CD4-positive, CD25-positive, alpha-beta regulatory T cell (primary cell): ENCODE measurements at places on chromosomes 6 and 20. TPM values are rescaled to one million over a fixed set of nuclear protein-coding genes. Genes with fewer than 3 reads are reported as not detected.

Gene PRR18
- not detected for total RNA-seq

Gene OTOR
- not detected for total RNA-seq

Gene SEMG1
- not detected for total RNA-seq

Gene TJAP1
- 36.3 TPM for total RNA-seq

Gene SIRPB2
- total RNA-seq: not detected

Gene OPN5
- not detected for total RNA-seq

Gene FRMD1
- not detected for total RNA-seq

DNA sequence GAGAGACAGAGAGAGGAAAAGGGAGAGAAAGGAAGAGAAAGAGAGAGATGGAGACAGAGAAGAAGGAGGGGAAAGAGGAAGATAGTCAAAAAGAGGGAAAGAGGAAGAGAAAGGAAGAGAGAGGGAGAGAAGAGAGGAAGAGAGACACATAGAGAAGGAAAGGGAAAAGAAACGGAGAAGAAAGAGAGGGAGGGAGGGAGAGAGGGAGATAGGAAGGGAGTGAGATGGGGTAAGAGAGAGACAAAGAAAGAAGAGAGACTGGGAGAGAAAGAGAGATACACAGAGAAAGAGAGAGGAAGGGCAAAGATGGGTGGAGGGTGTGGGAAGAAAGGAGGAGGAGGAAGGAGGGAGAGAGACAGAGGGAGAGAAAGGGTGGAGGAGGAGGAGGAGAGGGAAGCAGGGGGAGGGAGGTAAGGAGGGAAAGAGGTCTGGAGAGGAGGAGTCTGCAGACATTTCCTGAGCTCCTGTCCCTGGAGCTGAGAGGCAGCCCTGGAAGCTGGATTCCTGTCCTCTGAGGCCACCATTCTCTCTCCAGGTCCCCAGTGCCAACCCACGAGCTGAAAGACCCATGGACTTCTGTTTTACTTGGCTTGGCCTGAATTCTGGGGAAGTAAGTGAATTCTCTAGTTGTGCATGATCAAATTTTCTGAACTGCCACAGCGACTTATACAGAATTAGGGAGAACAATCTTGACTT is 9.9 kb downstream of the FOXF2 start:
- no peak for DNase-seq

GRCh38 chr6:15872241-15873103 is 209.6 kb upstream of the DTNBP1 start:
- DNase-seq: no peak

- no peak for DNase-seq
These were observed 154.3 kb upstream of the INSM1 start for GRCh38 chr20:20213526-20214121.

- DNase-seq: no peak
These were observed 648.3 kb upstream of the ADGRB3 start for GRCh38 chr6:67986694-67987232.

- DNase-seq: no peak
These were observed 162.7 kb downstream of the KCNQ5 start for GRCh38 chr6:72784581-72784980.

GRCh38 chr6:11128608-11129007 is 17.1 kb upstream of the ERVFRD-1 start:
- DNase-seq: no peak

DNA sequence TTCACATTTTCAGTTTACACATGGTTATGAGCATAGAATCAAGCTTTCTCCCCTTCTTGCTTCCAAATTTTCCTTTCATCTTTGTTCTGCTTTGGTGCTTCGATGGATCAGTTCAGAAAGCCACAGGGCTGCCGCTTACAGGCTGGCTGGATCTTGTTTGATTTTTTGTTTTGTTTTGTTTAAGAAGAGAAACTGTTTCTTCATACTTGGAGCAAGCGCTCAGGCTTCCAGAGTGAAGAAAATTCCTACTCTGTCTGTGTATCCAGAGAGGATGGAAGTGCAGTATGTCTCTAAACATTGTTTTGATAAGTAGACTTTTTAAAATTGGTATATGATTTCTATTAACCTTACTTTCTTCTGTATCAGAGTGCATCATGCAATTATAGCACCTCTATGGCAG is 66.9 kb downstream of the ARID1B start:
- DNase-seq: no peak

DNA sequence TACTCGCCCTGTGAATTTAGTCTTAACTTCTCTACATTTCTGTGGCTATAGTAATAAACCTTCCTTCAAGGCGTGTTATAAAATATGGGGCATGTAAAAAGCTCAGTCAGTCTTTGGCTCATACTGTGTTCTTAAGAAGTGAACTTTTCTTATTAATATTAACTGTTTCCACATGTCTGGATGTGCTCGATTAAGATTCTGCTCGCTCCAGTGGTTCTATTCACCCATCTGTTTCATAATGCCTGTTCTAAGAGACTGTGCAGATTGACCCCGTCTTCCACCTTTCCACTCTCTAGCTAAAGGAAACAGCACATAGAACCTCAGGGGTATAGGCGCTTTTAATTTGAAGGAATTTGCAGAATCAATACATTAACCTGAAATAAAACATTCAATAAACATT is 99.9 kb downstream of the L3MBTL3 start:
- no peak for DNase-seq

DNA sequence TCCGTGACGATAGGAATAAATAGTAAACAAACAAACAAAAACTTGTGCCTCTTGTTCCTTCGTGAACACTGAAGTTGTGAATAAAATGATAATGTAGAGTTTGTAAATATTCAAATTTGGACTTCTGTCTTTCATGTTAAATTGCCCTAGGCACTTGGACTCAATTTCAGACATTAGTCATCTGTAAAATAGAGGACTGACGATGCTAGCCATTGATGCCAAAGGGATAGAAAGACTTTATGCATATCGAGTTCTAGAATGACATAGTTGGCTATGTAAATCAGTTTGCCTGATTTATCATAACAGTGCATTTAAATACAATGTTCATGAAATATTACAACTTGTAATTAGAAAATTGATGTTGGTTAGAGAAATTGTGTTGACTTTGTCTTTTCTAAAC is 45.9 kb upstream of the FLRT3 start:
- no peak for DNase-seq

DNA sequence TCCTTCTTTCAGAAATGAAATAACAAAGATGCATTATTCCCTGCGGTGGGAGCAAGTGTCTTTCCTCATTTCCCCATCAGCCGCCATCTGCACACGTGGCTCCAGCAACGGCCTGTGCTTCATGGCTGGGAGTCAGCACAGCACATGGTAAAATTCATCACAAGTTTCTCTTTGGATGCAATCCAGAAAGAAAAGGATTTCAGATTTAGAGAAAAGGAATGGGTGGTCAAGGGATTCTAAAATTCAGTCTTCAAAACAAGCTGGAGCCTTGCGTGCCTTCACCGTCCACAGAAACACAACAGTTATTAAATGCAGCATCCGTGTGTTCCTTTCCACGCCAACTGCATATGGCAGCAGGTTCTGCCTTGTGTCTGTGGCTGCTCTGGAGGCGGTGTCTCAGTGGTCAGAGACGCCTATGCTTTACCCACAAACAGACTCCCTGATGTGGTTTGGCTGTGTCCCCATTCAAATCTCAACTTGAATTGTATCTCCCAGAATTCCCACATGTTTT is 107.6 kb downstream of the THBS2 start:
- no peak for DNase-seq

DNA sequence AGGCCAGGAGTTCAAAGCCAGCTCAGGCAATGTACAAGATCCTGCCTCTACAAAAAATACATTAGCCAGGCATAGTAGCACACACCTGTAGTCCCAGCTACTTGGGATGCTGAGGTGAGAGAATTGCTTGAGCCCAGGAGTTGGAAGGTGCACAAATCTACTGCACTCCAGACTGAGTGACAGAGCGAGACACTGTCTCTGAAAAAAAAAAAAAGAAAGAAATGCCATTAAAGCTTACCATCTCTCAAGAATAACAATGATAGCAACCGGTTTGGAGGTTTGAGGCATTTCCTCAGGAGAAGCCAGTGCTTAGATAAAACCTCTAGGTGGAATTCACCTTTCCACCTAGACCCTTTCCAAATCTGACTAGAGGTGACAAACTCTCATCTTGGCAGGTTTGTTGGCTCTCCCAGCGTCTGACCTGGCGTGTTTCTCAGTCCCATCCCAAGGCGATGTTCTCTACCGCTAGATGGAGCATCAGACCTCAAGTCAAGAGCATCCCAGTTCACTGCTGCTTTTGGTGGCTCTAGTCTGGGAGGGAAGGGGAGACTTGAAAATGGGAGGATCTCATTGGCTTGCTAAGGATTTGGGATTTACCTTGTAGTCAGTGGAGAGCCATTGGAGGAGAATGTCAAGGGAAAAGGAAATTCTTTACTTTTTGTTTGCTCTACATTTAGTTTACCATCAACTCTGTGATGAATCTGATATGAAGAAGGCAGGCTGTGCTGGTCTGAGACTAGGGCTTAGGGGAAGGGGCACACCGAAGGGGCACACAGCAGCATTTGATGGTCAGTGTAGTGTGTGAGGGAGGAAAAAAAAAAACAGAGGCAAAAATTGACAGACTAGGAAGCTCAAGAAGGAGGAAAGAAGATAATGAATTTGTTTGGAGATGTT is 67.9 kb downstream of the NCOA7 start:
- DNase-seq: peak; percentile 35

DNA sequence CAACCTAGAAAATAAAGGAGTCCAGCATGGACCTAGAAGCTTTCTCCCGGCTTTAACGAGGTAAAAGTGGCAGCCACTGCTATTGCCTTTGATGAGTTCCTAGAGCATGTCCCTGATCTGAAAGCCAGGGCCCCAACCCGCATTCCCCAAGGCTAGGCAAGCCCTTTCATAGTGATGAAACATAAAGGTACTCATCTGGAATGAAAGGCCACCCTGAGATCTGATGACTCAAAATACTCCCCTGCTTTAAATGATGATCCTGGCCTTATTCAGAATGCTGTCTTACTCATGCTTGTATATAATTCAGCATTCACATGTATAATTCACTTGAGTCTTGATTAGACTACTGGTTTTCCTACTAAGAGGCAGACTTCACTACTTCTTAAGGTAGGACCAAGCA is 21.3 kb downstream of the TTPAL start:
- DNase-seq: no peak

DNA sequence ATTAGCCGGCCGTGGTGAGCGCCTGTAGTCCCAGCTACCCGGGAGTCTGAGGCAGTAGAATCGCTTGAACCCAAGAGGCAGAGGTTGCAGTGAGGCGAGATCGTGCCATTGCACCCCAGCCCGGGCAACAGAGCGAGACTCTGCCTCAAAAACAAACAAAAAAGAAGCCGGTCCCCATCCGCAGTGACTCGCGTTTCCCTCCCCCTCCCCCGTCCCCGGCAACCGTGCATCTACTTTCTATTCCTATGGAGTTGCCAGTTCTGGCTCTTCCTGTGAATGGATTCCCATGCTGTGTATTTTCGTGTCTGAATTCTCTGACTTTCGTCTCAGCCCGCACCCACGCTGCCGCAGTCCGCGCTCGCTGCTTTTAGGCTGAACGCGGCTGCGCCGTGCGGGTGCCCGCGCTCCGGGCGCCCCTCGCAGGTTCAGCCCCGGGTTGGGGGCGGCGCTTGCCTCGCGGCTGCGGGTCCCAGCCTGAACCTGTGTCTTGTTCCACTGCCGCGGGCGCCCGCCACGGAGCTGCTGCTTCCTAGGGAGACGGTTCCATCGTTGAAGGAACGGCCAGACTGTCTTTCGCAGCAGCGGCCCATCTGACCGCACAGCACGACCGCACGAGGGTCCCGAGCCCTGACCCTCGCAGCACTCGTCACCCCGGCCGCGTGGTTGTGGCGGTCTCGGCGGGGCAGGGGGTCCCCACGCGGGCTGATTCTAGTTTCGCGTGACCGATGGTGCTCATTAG is 1.1 kb upstream of the MRGBP start:
- DNase-seq: peak; percentile 67

DNA sequence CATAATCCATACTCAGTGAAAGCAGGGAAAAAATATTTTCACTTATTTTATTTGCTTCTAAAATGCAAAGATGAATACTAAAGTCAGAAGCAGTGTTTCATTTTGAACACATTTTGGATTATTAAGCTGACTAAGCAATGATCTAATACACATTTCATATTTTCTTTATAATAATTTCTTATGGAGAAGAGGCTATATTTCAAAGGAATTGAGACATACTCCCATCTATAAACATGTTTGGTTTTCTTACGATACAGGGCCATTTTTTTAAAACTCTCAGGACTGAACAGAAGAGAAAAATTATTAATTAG is 26.9 kb upstream of the VAPB start:
- no peak for DNase-seq

DNA sequence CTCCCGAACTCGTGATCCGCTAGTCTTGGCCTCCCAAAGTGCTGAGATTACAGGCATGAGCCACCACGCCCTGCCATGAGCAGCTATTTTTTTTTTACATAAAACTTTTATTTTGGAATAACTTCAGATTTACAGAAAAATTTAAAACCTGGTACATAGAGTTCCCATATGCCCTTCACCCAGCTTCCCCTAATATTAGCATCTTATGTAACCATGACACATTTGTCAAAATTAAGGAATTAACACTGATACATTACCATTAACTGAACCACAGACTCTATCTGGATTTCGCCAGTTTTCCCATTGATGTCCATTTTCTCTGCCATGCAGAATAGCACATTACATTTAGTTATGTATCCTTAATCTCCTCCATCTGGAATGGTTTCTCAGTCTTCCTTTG is 14.3 kb upstream of the RALGAPB start:
- no peak for DNase-seq

DNA sequence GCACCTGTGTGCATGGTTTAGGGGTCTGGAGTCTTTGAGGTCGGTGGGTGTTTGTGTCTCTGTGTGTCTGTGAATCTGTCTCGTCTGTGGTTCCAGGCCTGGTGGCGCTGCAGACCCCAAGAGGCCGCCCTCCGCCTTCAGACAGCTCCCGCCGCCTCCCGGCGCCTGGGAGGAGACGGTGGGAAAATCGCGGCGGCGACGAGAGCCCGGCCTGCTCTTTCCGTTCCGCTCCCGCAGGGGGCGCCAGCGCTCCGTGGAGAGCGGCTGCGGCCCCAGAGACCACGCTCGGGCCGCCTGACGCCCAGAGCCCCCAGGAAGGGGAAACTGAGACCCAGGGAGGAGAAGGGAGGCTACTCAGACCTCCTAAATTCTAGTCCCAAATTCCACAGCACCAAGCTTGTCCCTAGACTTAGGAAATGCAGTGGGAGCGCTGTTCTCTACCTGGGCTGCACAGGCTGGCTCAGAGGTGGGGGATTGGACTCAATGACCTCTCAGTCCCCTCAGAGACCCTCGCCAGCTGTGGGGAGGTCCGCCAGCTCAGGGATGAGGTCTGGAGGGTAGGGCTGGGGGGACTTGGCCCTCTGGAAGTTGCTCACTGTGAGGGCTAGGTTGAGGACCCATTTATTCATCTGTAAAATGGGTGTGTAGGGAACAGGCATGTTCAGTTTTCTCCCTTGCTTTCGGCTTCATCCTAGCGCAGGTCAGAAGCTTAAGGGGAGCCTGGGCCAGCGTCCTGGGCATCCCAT is 36.9 kb upstream of the BLCAP start:
- DNase-seq: peak; percentile 17

GRCh38 chr20:39206899-39207564 is 244.9 kb downstream of the DHX35 start:
- no peak for DNase-seq
